ENCODE measurements at places on chromosomes 4 and X.

- DNase-seq: no peak
These were observed 162.7 kb downstream of the STIM2 start for GRCh38 chr4:27023366-27023765.

DNA sequence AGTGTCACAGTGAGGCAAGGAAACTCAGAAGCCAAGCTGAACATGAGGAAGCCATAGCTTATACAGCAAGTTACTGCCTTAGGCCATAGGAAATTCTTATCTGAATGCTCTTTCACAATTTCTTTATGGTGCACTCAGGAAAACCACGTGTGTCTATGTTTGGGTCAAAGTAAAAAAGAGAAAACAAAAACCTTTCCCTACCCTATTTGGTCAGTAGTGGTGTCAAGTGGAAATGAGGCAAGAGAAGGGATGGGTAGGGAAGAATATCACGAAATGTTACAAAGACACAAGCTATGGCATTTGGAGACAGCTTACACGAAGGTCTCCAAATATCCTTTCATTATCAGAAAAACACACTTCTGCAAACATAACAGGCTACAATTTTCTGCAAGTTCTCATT is 83.4 kb upstream of the INPP4B start:
- no peak for DNase-seq

DNA sequence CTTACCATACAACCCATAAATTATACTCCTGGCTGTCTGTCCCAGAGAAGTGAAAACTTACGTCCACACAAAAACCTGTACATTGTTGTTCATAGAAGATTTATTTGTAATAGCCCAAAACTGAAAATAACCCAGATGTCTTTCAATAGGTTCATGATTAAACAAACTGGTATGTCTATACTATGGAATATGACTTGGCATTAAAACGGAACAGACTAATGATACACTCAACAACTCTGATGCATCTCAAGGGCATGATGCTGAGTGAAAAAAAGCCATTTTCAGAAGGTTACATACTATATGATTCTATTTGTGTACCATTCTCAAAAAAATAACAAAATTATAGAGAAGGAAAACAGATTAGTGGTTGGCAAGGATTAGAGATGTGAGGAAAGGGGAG is 11.6 kb upstream of the MND1 start:
- peak; percentile 41 for DNase-seq

DNA sequence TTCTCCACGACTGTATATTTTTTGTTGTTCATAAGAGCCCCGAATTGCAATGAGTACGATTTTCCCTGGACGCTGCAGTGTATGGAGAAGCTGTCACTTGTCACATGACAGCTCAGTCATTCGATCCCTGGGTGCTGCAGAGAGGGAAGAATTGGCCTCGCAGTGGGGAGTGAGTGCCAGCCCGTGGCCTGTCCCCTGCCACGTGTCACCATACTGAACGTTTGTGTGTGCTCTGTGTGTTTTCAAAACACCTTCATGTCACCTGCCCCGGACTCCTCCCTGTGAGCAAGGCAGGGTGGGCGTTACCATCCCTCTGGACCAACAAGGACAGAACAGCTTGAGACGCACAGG is 77.9 kb downstream of the TBL1X start:
- DNase-seq: no peak

GRCh38 chr4:40621592-40622512 is 7.8 kb downstream of the RBM47 start:
- peak; percentile 91 for DNase-seq

DNA sequence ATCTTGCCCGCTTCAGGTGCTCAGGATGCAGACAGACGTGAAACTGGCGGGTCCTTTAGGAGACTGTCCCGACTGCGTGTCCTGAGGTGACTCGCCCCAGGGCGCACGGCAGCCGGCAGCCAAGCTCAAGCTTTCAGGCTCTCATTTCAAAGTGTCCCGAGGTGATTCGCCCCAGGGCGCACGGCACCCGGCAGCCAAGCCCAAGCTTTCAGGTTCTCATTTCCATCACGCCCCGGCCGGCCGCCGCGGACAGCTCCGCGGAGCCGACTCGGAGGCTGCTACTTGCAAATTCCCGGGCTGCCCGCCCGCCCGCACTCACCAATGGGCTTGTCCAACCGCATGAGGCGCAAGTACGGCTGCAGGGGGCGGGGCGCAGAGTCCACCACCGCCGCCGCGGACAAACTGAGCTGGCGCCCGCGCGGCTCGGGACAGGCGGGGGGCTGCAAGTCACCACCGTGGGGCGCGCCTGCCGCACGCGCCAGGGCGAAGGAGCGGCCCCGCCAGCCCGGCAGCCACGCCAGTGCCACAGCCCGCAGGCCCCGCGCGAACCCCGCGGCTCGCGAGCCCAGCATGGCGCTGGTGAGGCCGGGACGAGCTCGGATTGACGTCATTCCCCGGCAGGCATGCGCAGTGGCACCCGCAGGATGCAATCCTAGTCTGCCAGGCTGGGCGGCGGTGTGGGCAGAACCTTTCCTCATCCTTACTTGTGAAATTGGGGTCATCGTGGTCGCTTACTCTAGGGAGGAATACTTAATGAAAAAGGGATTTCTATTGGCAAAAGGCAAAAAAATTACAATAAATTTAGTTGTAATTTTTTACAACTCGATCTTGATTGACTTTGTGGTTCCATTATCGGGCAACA is at the start of gene COQ2:
TSS of gene COQ2 (minus strand) at position 606 of the 862 bp plus-strand sequence. CDS start at position 572, 34 bp downstream.
- peak; percentile 92 for DNase-seq

DNA sequence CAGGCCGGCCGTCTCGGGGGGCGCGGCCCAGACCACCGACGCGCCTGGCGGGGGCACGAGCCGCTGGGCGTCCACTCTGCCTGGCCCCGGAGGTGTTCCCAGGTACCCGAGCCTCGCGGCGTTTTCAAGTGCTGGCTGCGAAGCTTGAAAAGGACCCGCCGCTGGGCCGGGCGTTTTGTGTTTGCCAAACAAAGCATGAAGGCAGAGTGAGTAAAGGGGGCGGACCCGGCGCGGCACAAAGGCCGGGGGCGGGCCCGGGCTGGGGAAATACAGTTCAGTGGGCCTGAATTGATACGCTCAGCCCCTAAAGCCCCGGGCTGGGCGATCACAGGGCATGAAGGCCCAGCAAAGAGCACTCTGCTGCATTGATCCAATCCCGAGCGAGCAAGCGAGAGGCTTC is 65.4 kb downstream of the SOX3 start:
- no peak for DNase-seq

DNA sequence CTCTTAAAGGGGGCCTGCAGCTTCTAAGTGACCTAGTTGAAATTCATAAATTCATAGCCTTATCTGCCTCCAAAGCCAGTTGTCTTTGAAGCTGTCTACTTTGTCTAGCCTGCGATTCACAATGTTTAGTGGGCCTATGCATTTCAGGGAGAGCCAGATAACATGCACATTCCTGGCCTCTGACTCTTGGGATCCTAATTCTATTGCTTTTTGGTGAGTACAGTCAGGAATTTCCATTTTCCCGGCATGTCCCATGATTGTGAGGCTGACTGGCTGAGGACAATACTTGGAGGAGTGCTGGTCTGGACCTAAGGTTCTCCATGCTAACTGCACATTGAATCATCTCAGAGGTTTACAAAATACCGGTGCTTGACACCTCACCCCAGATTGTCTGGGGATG is 155.0 kb downstream of the MSL3 start:
- no peak for DNase-seq
